Vagina (tissue), 2 donors: ENCODE measurements at places on chromosomes 12 and 14. TPM values are rescaled to one million over a fixed set of nuclear protein-coding genes. Genes with fewer than 3 reads are reported as not detected.

GRCh38 chr12:47982311-47982710, 18.9 kb downstream of the TMEM106C start:
- no peak for DNase-seq
- no peaks in the 10 kb centered on the region for H3K4me1 ChIP-seq
- H3K36me3 ChIP-seq, result no peaks in the 10 kb centered on the region
- no peaks in the 10 kb centered on the region for H3K27me3 ChIP-seq

- no peaks in the 10 kb centered on the region for H3K4me1 ChIP-seq
- no peak overlapping the region for H3K27ac ChIP-seq
- no peak overlapping the region for H3K4me3 ChIP-seq
- DNase-seq, result no peak
Measured at GRCh38 chr12:51152953-51153352, 20.0 kb downstream of the TFCP2 start.

- no peak for DNase-seq
- no peak overlapping the region for H3K4me3 ChIP-seq
- no peak overlapping the region for H3K27ac ChIP-seq
Measured at GRCh38 chr12:131231032-131231980, 277.6 kb downstream of the ADGRD1 start.

ACSS3 gene
- total RNA-seq, result 29.5 TPM

CACNA1C gene
- total RNA-seq, result 9.8 TPM

- DNase-seq, result no peak
- H3K27ac ChIP-seq, result no peak overlapping the region
- H3K36me3 ChIP-seq, result no peaks in the 10 kb centered on the region
Measured at GRCh38 chr14:95183532-95184412, 26.4 kb upstream of the DICER1 start.

DNA sequence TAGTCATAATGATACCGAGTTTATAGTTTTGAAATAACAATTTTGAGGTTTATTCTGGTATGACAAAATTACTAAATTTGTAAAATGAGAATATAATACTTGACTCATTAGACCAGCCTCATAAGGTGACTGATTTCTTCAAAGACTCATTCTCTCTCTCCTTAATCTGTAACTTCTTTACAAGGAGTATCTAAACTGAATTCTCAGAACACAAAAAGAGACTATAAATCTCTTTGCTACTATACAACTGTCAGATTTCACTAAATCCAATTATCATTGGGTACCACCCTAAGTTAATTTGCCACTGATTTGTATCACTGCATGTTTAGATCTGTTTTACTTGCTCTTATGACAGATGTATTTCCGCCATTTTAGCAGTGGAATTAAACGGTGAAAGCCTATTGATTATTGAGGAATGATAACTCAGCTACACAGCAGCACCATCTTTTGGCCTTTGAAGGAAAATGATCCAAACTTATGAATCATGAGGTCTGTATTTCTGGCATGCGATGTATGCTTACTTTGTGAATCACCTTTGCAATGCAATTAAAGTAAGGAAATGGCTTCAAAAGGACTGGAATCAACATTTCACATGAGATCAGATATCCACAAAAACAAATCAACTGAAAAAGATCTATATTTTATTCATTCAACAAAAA, 161.2 kb downstream of the RERGL start:
- H3K27me3 ChIP-seq, result no peaks in the 10 kb centered on the region
- H3K4me3 ChIP-seq, result no peak overlapping the region
- H3K36me3 ChIP-seq, result no peaks in the 10 kb centered on the region
- no peak for DNase-seq
- no peaks in the 10 kb centered on the region for H3K4me1 ChIP-seq

ARF6 gene
- total RNA-seq, result 48.6 TPM

- H3K27ac ChIP-seq, result no peak overlapping the region
- no peaks in the 10 kb centered on the region for H3K27me3 ChIP-seq
- no peak overlapping the region for H3K4me3 ChIP-seq
Measured at GRCh38 chr12:47383942-47384341, 304.2 kb upstream of the AMIGO2 start.

OR10G2 gene
- total RNA-seq, result not detected

- no peak for DNase-seq
- H3K27ac ChIP-seq, result no peak overlapping the region
- no peaks in the 10 kb centered on the region for H3K27me3 ChIP-seq
Measured at GRCh38 chr12:113157218-113157859, 7.8 kb downstream of the CFAP73 start.

GARIN6 gene
- not detected for total RNA-seq

- no peaks in the 10 kb centered on the region for H3K36me3 ChIP-seq
- no peaks in the 10 kb centered on the region for H3K4me1 ChIP-seq
- no peak for DNase-seq
- H3K27ac ChIP-seq, result no peak overlapping the region
- no peak overlapping the region for H3K4me3 ChIP-seq
Measured at GRCh38 chr14:89507521-89507920, 90.5 kb upstream of the FOXN3 start.

- H3K4me3 ChIP-seq, result no peak overlapping the region
- no peaks in the 10 kb centered on the region for H3K4me1 ChIP-seq
- H3K27me3 ChIP-seq, result no peaks in the 10 kb centered on the region
- no peak overlapping the region for H3K27ac ChIP-seq
- DNase-seq, result no peak
Measured at GRCh38 chr12:7144414-7145120, 14.4 kb downstream of the CLSTN3 start.

WSB2 gene
- total RNA-seq, result 44.0 TPM

DNA sequence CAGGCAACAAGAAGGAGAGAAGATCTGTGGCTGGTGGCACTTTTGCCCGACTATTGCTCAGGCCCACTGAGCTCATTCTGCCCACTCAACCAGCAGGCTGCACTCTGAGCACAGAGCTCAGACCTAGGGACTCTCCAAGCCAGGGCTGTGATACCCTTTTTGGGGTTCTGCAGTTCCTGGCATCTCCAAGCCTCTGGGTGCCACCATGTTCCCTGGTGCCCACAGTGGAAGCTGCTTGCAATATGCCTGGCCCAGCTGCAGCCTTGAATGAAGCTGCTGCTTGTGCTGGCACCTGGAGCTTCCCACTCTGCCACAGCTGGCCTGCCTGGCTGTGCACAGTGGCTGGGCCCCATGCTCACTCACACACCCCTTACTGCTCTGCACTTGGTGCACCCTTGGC, 236.1 kb downstream of the ADGRD1 start:
- no peak overlapping the region for H3K27ac ChIP-seq
- H3K4me3 ChIP-seq, result no peak overlapping the region
- H3K4me1 ChIP-seq, result no peaks in the 10 kb centered on the region
- H3K27me3 ChIP-seq, result no peaks in the 10 kb centered on the region
- H3K36me3 ChIP-seq, result no peaks in the 10 kb centered on the region
- no peak for DNase-seq

- peaks cover 23% of the 10 kb centered on the region for H3K4me1 ChIP-seq
- H3K27ac ChIP-seq, result peak within 1 kb of the TSS; percentile 61
- H3K4me3 ChIP-seq, result peak within 1 kb of the TSS; percentile 38
- H3K27me3 ChIP-seq, result no peaks in the 10 kb centered on the region
- H3K36me3 ChIP-seq, result no peaks in the 10 kb centered on the region
Measured at GRCh38 chr12:52493172-52493571, at the start of gene KRT6A. TSS of gene KRT6A (minus strand) at chr12:52493257. CDS start at chr12:52493188, 69 bp downstream.

GRCh38 chr14:60974090-60974651, 6.7 kb downstream of the TRMT5 start:
- no peak overlapping the region for H3K27ac ChIP-seq
- H3K4me3 ChIP-seq, result no peak overlapping the region
- peaks cover under 1% of the 10 kb centered on the region for H3K4me1 ChIP-seq
- H3K27me3 ChIP-seq, result no peaks in the 10 kb centered on the region
- no peak for DNase-seq
- H3K36me3 ChIP-seq, result peaks cover 15% of the 10 kb centered on the region

- H3K27ac ChIP-seq, result peak overlapping the region; percentile 70
- DNase-seq, result no peak
- H3K27me3 ChIP-seq, result no peaks in the 10 kb centered on the region
- H3K36me3 ChIP-seq, result no peaks in the 10 kb centered on the region
- H3K4me1 ChIP-seq, result peaks cover 82% of the 10 kb centered on the region
Measured at GRCh38 chr12:122887819-122888212, 8.1 kb downstream of the VPS37B start.
